Osteoblast (primary cell): ENCODE measurements at places on chromosomes 6 and 20. TPM values are rescaled to one million over a fixed set of nuclear protein-coding genes. Genes with fewer than 3 reads are reported as not detected.

- peak; percentile 42 for DNase-seq
Measured at GRCh38 chr20:63153254-63154221, 62.4 kb downstream of the YTHDF1 start.

GRCh38 chr6:33923857-33924514 is 120.2 kb upstream of the MLN start:
- DNase-seq: no peak

DNA sequence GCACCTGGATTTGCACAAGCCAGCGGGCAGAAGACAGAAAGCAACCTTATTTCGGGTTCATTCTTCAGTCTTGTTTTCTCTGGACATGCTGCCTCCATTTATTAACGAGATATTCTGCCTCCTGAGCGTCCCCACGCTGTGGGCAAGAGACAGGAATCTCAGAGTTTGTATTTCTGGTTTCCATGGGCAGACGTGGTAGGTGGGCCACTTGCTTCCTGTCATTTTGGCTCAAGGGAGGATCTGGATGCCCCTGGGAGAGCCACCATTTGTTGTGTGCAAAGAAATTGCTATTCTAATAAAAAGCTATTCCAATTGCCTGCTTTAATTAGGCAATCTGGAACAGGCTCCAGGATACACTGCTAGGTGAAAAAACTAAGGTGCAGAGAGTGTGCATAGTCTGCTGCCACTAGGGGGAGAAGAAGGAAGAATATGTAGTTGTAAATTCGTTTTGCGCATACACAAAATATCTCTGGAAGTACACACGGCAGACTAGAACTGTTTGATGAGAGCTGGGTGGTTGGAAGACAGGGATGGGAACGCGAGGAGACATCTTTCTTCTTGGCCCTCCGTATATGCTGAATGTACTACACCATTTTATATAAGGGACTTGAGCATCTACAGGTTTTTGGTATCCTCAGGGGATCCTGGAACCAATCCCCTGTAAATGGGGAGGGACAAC is 30.1 kb upstream of the SLC16A10 start:
- peak; percentile 22 for DNase-seq

- DNase-seq: no peak
Measured at GRCh38 chr6:74928203-74928602, 277.6 kb downstream of the COL12A1 start.

GRCh38 chr6:83083476-83083875 is 16.0 kb downstream of the DOP1A start:
- DNase-seq: no peak

DNA sequence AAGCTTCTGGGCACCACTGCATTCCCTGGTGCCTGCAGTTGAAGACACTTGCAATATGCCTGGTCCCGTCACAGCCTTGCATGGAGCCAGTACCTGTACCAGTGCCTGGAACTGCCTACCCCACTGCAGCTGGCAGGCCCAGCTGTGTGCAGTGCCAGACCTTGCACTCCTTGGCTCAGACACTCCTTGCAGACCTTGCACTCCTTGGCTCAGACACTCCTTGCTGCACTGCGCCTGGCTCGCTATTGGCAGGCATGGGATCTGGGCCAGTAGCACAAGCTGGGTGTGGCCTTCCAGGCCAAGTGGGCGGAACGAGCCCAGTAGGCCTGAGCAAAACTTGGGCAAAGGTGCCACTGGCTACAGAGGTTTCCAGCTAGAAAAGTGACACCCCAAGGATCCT is 1189.1 kb downstream of the GRIK2 start:
- peak; percentile 29 for DNase-seq

DNA sequence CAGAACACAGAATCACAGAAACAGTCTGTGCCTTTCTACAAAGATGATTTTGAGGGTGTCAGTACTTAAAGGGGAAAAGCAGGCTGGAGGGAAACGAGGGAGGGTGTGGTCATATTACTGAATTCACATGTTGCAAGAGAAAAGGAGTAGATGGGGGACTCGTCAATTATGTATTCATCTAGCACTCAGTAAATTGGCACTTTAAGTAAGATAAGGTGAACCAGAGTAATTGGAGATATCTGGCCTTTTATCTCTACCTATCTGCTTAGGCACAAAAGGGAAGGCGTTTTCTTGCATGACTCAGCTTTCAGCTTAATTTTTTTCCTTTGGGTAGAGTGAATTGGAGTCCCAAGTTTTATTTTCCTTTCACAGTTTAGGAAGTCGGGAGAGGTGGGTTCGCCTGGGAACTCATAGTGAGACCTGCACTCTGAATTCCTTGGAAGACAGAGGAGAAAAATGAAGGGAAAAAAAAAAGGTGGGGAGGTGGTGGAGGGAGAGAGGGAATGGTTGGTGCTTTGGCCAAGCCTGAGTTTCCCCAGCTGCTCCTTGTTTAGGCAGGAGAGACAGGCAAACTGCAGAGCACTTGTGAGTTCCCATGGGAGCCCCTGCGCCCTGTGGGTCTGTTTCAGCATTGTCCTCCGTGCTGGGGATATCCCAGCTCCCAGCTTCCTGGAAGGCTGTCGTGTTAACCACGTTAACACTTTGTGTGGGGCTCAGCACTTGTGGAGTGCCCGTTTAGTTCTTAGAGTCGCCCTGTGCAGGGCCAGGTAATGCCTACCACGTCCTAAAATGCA is 19.7 kb upstream of the GTSF1L start:
- DNase-seq: no peak

- no peak for DNase-seq
Measured at GRCh38 chr20:42747765-42748411, 441.8 kb downstream of the PTPRT start.

DNA sequence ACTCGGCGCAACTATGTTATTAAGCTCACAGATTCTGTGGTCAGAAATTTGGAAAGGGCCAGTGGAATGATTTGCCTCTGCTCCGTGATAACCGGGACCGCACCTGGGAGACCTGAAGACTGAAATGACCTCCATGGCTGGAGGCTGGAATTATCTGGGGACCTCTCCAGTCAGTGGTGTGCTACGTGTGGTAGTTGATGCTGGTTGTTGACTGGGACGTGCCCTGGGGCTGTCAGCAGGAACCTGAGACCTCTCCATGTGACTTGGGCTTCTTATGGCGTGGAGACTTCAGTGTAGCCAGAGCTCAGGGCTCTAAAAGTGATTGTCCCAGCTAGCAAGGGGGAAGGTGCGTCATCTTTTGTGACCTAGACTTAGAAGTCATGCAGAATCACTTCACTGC is 50.3 kb downstream of the CHMP4B start:
- DNase-seq: no peak

DNA sequence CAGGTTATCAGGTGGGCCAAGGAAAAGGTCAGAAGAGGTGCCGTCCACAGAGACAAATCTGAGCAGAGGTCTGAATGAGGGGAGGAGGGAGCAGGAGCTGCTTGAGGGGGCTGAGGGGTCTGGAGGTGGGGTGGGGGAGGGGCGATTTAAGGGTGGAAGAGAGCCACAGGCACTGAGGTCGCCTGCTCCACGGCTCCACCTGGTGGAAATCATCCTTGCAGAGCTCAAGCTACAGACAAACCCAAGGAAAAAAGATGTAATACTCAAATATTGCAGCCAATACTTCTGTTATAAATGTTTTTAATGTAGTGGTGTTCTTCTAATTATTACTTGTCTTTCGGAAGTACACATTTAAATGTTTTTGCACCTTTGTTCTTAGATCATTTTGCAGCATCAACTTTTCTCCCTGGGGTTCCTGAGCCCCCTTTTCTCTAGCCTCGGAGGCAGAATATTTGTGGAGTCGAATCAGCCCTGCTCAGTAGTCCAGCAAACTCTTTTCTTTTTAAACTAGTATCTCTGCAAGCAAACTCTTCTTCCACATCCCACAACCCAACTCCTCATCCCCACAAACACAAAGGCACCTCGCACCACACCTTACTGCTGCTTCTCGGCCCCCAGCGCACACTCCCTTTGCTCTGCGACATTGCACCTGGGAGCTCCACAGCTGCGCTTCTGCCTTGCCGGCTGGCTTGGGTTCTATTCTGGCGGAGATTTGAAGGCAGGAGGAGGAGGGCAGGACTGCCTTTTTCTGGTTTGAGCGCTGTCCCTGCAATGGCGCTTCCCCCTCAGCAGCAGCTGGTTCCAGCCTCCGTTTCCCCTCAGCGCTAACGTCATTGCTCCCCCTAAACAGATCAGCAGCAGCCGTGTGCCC is 51.0 kb upstream of the TFAP2A start:
- no peak for DNase-seq

The PLEKHG1 gene
- 0.36 and 0.88 TPM in 2 replicates for total RNA-seq

The ECT2L gene
- under 0.01 TPM in 1 of 2 replicates, not detected in the other for total RNA-seq

The SOX18 gene
- total RNA-seq: under 0.01 TPM in 2 replicates
